ENCODE measurements at places on chromosomes 12 and 14. TPM values are rescaled to one million over a fixed set of nuclear protein-coding genes. Genes with fewer than 3 reads are reported as not detected.

MYF6 gene
- polyA plus RNA-seq: 119 TPM

LPAR5 gene
- polyA plus RNA-seq: 2.4 TPM

LYZ gene
- polyA plus RNA-seq: 23.4 TPM

IRAK4 gene
- polyA plus RNA-seq: 8.8 TPM

NFE2 gene
- polyA plus RNA-seq: 1.7 TPM

MYH6 gene
- 3.2 TPM for polyA plus RNA-seq

FAM181A gene
- polyA plus RNA-seq: not detected

GDF3 gene
- polyA plus RNA-seq: not detected

BIN2 gene
- polyA plus RNA-seq: 3.0 TPM

CLEC14A gene
- 24.4 TPM for polyA plus RNA-seq

KRT77 gene
- polyA plus RNA-seq: 0.32 TPM

TPH2 gene
- polyA plus RNA-seq: not detected

SIX1 gene
- 85.1 TPM for polyA plus RNA-seq

AQP6 gene
- 0.09 TPM for polyA plus RNA-seq

CACNA2D4 gene
- 3.3 TPM for polyA plus RNA-seq

Data from hindlimb muscle (tissue), 1 donor.